ENCODE measurements at places on chromosomes 13 and 19. TPM values are rescaled to one million over a fixed set of nuclear protein-coding genes. Genes with fewer than 3 reads are reported as not detected.

Gene CEACAM1
- total RNA-seq = 41.8 TPM

Gene CEACAM4
- not detected for total RNA-seq

Gene NOVA2
- total RNA-seq = 4.7 TPM

Gene DCT
- not detected for total RNA-seq

Gene SIGLEC7
- not detected for total RNA-seq

Gene ZNF626
- 10.3 TPM for total RNA-seq

Gene ENOX1
- total RNA-seq = under 0.01 TPM

Gene ETV2
- 0.13 TPM for total RNA-seq

Gene IGFL2
- not detected for total RNA-seq

Gene ZNF431
- 5.0 TPM for total RNA-seq

Gene NAA16
- total RNA-seq = 4.0 TPM

Gene ZNF44
- total RNA-seq = 6.0 TPM

Gene FLT1
- 63.8 TPM for total RNA-seq

Gene CFAP97D2
- not detected for total RNA-seq

Gene PRSS57
- not detected for total RNA-seq

Gene ZNF763
- total RNA-seq = 1.1 TPM

Gene RPL21
- total RNA-seq = 491 TPM

Gene OR7G2
- total RNA-seq = not detected

Gene S1PR2
- 0.65 TPM for total RNA-seq

Gene HOOK2
- total RNA-seq = 19.0 TPM

Gene C1QTNF9B
- not detected for total RNA-seq

Gene ARMC6
- 70.7 TPM for total RNA-seq

Gene NAPSA
- not detected for total RNA-seq

Gene TUBGCP3
- 19.8 TPM for total RNA-seq
